ENCODE measurements at places on chromosomes 7 and 10. TPM values are rescaled to one million over a fixed set of nuclear protein-coding genes. Genes with fewer than 3 reads are reported as not detected.

- no peak for DNase-seq
Measured at GRCh38 chr7:644381-645305, 81.9 kb upstream of the DNAAF5 start.

DNA sequence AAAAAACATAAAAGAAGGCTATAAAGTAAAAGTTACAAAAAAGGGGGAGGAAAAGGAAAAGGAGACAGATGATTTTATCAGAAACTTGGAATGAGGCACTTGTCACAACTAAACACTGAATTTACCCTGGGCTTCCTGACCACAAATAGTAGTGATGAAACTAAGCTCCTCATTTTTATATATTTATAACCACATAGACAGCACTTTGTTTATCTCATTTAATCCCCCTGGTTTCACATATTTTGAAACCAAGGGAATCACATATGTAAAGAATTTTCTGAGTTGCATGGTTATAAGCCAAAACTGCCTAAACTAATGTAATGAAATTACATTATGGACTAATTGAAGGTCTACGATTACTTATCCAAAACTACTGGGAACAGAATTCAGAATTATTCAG, 39.6 kb upstream of the MET start:
- DNase-seq = no peak

GRCh38 chr7:142883571-142884285, 1.8 kb downstream of the TRPV6 start:
- no peak for DNase-seq

GRCh38 chr10:23238015-23238414, 45.9 kb downstream of the PTF1A start:
- DNase-seq = no peak

PPP1R17 gene
- 0.20 TPM for total RNA-seq

DNA sequence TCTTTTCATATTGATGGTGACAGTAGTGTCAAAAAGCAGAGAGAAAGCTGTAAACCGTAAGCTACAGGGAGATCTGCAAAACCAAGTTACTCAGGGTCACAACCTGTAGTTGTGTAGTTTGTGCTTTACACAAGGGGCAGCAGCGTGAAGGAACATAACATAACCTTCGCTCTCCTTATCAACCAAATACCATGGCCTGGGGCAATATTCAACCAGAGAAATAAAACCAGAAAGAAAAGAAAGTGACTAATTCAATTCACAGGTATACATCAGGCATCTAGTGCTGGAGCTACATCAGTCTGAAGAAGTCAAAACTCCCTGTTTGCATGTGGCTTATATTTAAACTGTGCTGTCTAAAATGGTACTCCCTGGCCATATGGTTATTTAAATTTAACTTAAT, 224.3 kb downstream of the TWIST1 start:
- DNase-seq = no peak

HKDC1 gene
- not detected for total RNA-seq

- peak; percentile 84 for DNase-seq
Measured at GRCh38 chr7:106736508-106737201, 75.7 kb upstream of the CCDC71L start.

GRCh38 chr7:106175507-106175906, 63.4 kb upstream of the SYPL1 start:
- no peak for DNase-seq

GRCh38 chr10:102714621-102715455, at the start of gene SFXN2:
SFXN2 (plus strand) TSS chr10:102714636; CDS start chr10:102726637, 12,001 bp downstream.
- no peak for DNase-seq

- DNase-seq = peak; percentile 55
Measured at GRCh38 chr7:155533827-155534690, 12.3 kb downstream of the CNPY1 start.

ADAM12 gene
- 0.22 TPM for total RNA-seq

DNA sequence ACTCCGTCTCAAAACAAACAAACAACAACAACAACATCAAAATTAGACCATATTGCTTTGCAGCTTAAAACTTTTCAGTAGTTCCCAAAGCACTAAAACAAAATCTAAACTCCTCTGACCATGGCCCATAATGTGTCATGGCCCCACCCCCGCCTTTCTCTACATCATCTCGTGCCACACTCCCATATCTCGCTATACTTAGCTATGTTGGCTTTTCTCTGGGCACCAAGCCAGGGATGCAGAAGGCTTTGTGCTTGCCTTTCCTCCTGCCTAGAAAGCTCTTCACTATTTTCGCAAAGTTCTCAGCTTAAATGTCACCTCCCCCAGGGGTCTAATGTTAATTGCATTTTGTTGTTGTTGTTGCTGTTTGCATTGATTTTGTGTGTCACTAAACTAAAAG, 15.1 kb upstream of the SLC16A12 start:
- no peak for DNase-seq

DNA sequence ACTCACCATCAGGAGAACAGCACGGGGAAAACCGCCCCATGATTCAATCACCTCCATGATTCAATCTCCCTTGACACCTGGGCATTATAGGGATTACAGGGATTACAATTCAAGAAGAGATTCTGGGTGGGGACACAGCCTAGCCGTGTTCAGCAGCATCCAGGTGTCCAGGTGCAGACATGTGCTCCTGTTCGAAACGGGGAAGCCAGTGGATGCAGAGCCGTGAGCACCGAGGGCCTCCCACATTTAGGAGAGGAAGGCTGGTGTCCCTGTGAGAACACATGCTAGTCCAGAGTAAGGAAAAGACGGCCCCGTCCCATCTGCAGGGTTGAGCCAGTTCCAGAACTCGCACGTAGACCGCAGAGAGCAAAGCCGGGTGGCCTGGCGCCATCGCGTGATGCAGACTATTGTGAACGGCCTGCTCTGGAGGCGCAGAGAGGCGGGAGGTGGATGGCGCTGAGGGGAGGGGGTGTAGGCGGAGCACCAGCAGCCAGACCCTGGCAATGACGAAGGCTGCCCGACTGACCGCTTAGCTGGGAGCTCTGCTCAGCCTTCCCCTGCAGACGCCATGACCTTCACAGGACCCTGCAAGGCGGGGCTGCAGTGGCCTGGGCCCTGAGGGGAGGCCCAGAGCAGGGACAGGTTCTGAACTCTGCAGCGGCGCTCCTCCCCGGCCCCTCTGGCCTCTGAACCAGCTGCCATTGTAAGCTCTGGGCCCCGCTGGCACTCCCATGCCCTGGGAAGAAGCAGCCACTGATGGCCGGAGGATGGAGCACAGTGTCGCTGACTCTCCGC, 141.6 kb upstream of the TCERG1L start:
- no peak for DNase-seq

SLC37A3 gene
- total RNA-seq = 20.1 TPM

OR2A5 gene
- total RNA-seq = not detected

DNA sequence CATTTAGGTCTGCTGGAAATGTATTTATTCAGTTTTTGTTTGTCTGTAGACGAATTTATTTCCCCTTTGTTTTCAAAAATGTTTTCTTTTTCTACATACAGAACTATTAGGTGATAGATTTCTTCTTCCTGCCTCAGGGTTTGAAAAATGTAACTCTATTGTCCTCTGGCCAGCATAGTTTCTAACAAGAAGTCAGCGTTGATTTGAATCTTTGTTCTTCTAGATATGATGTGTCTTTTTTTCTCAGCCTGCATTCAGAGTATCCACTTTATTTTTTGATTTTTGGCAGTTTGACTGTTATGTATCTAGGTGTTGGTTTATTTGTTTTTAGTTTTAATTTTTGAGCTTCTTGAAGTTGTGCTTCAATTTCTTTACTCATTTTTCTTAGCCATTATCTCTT, 7.5 kb upstream of the OR2F1 start:
- DNase-seq = no peak

DNA sequence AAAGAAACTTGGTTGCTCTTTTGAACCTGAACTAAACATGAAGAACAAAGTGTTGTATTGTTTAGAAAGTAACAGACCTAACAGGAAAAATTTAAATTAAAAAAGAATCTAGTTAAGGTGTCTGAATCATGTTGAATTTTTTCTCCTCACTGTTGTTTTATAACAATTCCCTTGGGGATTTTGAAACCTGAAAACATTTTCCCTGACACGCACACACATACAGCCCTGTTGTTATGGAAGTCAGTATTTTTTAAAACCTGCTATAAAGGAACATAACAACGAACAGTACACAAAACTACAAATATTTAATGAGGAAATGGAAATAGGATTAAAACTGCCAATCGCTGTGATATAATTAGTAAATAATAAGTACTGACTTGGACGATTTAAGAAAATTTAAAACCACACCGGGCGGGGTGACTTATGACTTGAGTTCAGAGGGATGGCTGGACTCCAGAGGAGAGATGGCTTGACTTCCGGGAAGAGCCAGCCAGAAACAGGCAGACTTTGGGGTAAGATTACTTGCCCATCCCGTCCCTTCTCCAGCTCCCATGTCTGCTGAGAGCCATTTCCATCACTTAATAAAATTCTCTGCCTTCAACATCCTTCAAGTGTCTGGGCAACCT, 16.2 kb upstream of the SPOCK2 start:
- no peak for DNase-seq

GRCh38 chr7:104445393-104445792, 117.0 kb downstream of the LHFPL3 start:
- DNase-seq = no peak

MCM10 gene
- 0.15 TPM for total RNA-seq

GALNT17 gene
- total RNA-seq = not detected

GRCh38 chr10:79046741-79047583, 21.8 kb upstream of the ZMIZ1 start:
- DNase-seq = no peak

All from B cell (primary cell).